SIG-M5 (cell line): ENCODE measurements at places on chromosomes 5 and 9.

- DNase-seq: no peak
These were observed 34.7 kb upstream of the IDNK start for GRCh38 chr9:83588256-83588655.

GRCh38 chr9:27784847-27785713 is 211.8 kb upstream of the C9orf72 start:
- DNase-seq: no peak

GRCh38 chr5:127101533-127101932 is 28.2 kb upstream of the C5orf63 start:
- no peak for DNase-seq

- no peak for DNase-seq
These were observed 27.1 kb upstream of the IL33 start for GRCh38 chr9:6188466-6188865.

GRCh38 chr9:107740088-107740980 is 250.8 kb upstream of the KLF4 start:
- DNase-seq: no peak

- DNase-seq: no peak
These were observed 14.9 kb downstream of the LHFPL2 start for GRCh38 chr5:78633700-78634099.

DNA sequence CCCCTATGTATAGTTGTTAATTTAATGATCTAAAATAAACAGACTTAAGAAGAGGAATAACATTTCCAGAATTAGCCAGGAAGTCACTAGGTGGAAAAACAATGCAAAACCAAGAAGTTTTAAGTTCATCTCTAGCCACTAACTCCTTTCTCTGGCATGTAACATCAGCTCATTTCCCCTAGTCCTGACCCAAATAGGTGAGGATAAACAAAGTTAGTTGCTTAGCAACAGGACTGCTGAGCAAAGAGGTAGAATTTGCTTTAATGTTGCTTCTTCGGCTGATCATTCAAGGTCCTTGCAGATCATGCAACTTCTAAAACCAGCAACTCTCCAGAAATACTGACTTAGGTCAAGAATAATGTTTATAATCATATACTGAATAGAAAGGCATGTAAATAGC is 675.8 kb downstream of the CETN3 start:
- no peak for DNase-seq

- no peak for DNase-seq
These were observed 14.2 kb upstream of the AGGF1 start for GRCh38 chr5:77015938-77016569.

DNA sequence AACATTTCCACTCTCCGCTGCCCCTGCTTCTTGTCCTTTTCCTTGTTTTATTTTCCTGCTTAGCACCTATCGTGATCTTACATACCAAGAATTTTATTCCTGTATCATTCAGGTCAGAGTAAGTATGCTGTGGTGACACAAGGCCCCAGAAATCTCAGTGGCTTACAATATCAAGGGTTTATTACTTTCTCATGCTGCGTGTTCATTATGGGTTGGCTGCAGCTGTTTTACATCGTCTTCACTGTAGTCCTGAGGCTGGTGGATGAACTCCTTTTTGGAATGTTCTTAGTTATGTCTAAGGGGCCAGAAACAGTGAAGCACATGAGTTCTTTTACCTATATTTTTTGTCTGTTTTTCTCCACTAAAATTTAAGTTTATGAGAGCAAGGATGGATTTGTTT is 51.2 kb downstream of the FCHO2 start:
- no peak for DNase-seq

- DNase-seq: no peak
These were observed 32.4 kb downstream of the LPAR1 start for GRCh38 chr9:111005746-111006470.

DNA sequence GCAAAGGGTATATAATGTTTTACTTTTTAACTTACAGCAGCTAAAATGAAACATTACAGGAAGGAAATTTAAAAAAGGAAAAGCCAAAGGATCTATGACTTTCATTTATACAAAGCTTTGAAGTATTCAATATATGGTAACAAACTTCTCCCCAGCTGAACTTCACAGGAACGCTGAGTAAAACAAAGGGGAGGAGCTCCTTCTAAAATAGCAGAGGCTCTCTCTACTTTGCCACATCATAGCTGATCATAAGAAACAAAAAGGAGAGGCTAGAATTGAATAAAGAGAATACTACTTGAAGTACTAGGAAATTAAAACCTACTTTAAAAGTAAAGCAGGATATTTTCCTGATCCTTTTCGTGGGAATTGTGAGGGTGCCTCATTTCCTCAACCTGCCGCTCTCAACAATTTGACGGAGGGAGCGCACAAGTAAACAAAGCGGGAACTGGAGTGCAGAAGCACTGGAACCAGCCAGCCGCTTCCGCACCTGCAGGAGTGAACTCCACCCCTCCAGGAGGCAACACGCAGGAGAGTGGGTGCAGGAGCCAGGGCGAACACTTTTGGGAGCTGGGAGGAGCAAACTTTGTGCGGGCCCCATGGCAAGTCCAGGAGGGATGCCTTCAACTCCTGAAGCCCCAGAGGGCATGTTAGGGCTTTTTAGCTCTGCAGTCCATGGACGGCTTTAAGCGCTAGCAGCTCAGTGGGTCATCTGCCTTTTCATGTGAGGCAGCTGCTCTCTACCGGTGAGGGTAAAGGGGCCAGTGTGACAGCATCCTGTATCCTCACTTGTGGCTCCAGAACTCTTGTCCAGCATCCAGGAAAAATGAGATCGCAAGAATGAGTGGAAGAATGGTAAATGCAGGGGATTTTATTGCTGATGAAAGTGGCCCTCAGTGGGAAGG is 757.4 kb downstream of the PTPRD start:
- no peak for DNase-seq

GRCh38 chr9:77601476-77602099 is 46.5 kb downstream of the GNA14 start:
- no peak for DNase-seq

DNA sequence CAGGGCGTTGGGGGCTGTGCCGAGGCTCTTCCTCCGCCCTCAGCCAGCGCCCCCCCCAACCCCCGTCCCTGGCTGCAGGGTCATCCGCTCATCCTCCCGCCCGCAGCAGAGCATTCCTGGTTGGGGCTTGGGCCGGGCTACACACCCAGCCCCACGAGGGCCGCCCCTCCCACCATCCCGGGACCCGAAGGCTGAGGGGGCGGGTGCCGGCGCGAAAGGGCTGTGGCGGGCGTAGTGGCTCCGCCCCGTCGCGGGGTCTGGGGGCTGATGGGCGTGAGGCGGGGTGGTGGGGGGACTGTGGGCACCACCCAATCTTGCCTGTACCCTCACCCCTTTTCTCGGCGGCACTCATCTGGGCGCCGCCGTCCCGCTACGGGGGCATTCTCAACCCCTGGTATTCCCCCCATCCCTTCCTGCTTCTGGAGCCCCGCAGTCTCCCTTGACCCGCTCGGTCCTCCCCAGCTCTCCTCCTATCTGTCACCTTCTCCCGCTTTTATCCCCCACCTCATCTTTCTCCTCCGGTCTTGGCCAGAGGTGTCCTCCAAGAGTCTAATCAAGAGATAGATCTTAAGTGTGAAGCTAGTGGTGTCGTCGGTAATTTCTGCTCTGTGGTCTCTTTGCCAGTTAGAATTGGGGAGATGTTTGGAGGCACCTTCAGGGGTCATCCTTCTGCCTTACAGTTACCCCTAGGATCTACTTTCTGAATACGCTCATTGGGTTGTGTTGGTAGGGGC is 1.6 kb downstream of the FER start:
- no peak for DNase-seq

DNA sequence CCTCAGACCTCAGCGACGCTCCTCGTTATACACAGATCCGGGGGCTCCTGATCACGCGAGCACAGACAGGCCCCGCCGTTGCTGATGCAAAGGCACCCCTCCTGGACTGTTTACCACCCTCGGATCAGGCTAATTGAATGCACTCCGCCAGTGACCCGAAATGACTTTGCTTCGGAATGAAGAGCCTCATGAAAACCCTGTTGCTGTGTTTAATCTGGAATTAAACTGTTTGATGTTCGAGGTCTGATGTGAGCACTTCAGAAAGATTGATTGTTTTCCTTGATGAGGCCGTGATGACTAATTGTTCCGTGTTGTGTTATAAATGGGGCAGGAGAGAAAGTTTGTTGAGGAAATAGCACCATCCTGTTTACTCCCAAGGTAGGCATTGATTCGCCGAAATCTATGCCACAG is 190.5 kb upstream of the PPP1R26 start:
- DNase-seq: no peak

GRCh38 chr9:38687992-38688391 is 31.9 kb downstream of the FAM240B start:
- DNase-seq: no peak

- DNase-seq: no peak
These were observed 454.1 kb upstream of the NUDT12 start for GRCh38 chr5:104016646-104017045.

DNA sequence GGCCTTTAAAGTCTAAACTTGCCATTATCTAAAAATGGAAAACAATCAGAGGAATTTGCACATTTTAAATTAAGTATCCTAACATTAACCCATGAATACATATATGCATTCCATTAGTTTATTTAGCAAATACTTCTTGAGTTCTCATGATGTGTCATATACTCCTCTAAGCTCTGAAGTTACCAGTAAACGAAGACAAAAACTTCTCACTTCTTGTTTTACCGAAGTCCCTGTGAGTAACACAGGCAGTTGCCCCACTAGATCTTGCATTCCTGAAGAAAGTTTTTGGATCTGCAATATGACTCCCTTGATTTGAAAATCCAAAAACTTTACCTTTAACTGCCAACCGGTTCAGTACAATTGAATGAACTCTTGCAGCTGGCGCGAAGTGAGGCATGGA is 439.0 kb upstream of the MPDZ start:
- no peak for DNase-seq

DNA sequence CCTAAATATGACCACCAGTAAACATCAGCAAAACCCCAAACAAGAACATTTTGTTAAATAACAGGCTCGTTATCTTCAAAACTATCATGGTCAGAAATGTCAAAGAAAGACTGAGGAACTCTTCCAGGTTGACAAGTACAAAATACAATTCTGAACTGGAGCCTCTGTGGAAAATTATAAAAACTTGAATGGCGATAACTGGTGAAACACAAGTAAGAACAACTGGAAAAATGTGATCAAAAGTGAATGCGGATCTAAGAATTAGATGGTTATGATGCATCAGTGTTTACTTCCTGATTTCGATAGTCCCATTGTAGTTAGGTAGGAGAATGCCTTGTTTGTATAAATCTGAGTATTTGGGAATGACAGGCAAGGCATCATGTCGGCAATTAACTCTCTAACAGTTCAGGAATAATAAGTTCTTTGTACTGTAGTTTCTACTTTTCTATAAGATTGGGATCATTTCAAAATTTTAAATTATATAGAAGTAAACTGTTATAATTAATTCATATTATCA is 740.2 kb upstream of the DMAC1 start:
- DNase-seq: no peak

- DNase-seq: no peak
These were observed 218.2 kb downstream of the ARHGEF28 start for GRCh38 chr5:73844165-73844564.

DNA sequence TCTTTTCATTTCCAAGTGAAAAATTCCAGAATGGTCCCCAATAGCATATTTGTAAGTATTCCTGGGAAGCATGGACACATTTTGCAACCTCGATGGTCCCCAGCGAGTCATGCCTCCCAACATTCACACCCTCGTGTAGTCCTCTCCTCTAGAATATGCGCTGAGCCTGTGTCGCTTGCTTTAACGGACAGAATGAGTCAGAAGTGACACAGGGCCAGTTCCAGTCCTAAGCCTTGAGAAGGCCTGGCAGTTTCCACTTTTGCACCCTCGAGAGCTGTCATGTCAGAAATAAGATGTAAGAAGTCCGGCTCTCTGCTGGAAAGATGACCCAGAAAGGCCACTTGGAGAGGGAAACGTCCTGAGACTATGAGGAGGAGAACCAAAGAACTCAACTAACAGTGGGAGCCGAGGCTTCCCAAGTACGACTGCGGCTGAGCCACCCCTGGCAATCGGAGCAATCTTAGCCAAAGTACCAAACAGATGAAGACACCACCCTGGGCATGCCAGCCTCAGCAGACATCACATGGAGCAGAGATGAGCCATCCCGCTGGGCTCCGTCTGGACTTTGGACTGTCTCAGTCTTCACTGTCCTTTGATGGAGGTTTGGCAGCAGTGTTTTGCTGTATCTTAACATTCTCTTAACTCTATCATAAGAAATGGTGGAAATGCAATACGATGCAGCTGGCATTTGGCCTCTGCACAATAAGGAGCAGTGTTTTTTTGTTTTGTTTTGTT is 42.6 kb upstream of the GFPT2 start:
- DNase-seq: no peak

GRCh38 chr5:121982893-121983285 is 21.1 kb downstream of the SRFBP1 start:
- no peak for DNase-seq

GRCh38 chr5:117649821-117650220 is 1075.2 kb upstream of the SEMA6A start:
- no peak for DNase-seq

DNA sequence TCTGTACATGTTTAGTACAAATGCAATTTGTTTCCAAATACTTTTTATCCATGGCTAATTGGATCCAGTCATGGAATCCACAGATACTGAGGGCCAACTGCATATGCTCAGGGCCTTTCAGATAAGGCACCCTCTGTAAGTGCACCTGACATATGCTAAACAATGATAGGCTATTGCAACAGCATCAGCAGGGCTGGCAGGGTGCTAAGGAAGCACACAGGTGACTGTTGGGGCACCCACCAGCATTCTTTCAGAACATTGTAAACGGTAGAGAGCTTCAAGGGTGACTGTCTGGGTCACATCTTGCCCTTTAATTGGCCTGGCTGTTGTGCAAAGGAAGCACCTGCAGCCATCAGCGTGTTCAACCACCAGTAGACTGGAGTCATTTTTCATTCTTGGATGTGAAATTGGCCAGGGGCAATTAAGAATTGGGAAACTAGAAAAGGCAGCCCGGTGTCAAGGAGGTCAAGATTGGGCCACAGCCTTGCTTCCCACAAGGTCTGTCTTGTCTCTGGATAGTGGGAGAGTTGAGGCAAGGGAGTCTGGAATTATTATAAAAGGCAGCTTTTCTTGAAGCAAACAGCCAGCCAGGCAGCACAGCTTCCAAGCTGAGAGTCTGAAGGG is 129.3 kb upstream of the RAI14 start:
- no peak for DNase-seq

DNA sequence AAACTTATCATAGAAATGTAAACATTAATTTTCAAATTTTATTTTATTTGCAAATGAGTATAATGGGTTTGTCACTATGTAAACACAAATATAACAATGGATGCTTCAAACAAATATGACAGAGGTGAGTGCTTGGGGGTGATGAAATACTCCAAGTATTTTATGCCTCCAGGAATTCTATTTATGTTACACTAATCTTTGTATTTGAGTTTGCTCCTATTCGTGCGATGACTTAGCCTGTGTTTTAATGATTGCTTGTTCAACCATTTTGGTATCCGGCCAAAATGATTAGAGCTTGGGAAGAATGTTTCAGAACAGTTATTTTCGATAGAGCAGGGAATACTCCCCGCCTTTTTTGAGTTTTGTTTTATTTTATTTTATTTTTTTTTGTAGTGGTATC is 5.0 kb downstream of the DMRT2 start:
- DNase-seq: no peak

- no peak for DNase-seq
These were observed 8.6 kb downstream of the ITK start for GRCh38 chr5:157189223-157189622.

- no peak for DNase-seq
These were observed 3.8 kb downstream of the CDH9 start for GRCh38 chr5:27034565-27034964.
